ENCODE measurements at places on chromosomes 6 and 20. TPM values are rescaled to one million over a fixed set of nuclear protein-coding genes. Genes with fewer than 3 reads are reported as not detected.

GSTA3 gene
- total RNA-seq, result not detected

CCN6 gene
- total RNA-seq, result not detected

ZSCAN23 gene
- total RNA-seq, result 0.91 TPM

LAMA5 gene
- total RNA-seq, result 44.7 TPM

PEX3 gene
- 40.8 TPM for total RNA-seq

MCM9 gene
- total RNA-seq, result 17.2 TPM

SCRT2 gene
- total RNA-seq, result not detected

MOXD1 gene
- total RNA-seq, result not detected

VSX1 gene
- not detected for total RNA-seq

FAM83B gene
- not detected for total RNA-seq

EDN1 gene
- total RNA-seq, result 0.15 TPM

TSBP1 gene
- not detected for total RNA-seq

HLA-DQA1 gene
- not detected for total RNA-seq

GJA10 gene
- total RNA-seq, result not detected

PCK1 gene
- 5.4 TPM for total RNA-seq

KIAA0408 gene
- total RNA-seq, result not detected

AKIRIN2 gene
- total RNA-seq, result 29.2 TPM

APOM gene
- 52.9 TPM for total RNA-seq

LCA5 gene
- total RNA-seq, result 4.6 TPM

SLCO4A1 gene
- total RNA-seq, result 23.8 TPM

PHF1 gene
- 25.4 TPM for total RNA-seq

SLC17A2 gene
- 11.2 TPM for total RNA-seq

FAM217A gene
- total RNA-seq, result not detected

MCCD1 gene
- total RNA-seq, result 0.15 TPM

FABP7 gene
- not detected for total RNA-seq

Measured in HepG2 (cell line).